Posterior cingulate gyrus (tissue), 11 donors: ENCODE measurements at places on chromosomes 7 and 10.

DNA sequence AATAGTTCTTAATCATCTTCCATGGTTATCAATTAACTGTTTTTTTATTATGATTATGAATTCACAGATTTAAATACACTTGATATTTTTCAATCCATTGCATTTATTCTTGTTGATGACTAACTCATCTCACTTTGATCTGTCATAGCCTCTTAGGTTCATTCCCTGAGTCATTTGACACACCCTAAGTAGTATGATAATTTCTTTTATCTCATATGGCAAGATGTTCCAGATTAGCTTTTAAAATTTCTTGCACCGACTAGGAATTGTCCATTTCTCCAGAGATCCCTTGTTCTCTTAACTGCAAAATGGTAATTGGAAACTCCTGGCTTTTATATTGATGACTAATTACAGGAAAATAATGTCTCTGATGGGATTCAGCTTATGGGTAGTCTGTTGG lies 87.6 kb upstream of the CCDC6 start:
- DNase-seq, result no peak

DNA sequence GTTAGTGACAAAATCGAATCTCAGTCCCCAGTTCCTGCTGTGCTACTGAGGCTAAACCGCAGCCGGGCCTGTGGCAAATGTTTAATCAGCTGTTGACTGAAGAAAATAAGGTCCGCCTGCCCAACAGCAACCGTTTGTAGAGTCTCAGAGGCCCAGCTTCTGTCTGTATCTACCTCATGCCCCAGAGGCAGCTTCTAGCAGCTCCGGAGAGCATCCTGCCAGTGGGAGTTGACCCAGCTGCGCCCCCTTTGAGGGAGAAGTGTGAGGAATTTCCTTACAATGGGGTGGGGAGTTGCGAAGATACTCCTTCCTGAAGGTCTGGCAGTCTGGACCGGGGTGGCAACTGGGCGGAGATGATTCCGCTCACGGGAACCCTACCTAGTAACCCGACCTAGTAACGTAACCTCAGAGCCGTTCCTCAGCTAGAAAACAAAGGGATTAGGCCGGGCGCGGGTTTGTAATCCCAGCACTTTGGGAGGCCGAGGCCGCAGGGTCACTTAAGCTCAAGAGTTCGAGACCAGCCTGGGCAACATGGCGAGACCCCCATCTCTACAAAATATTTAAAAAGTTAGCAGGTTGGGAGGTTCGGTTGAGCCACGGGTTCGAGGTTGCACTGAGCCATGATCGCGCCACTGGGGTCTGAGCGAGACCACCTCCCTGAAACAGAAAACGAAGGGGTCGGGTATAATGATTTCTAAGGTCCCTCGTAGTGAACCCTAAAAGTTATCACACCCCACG lies 846 bp upstream of the ZNF775 start:
- no peak for DNase-seq

- DNase-seq, result no peak
Measured at GRCh38 chr7:27248427-27248806, 5.8 kb downstream of the EVX1 start.

- no peak for DNase-seq
Measured at GRCh38 chr10:43347997-43348396, 23.4 kb upstream of the FXYD4 start.

- DNase-seq, result peak; percentile 43
Measured at GRCh38 chr7:73738220-73738611, 386 bp downstream of the ABHD11 start.

- no peak for DNase-seq
Measured at GRCh38 chr7:71937840-71938371, 474.2 kb downstream of the CALN1 start.

- no peak for DNase-seq
Measured at GRCh38 chr10:49172777-49173132, 15.4 kb downstream of the TMEM273 start.

DNA sequence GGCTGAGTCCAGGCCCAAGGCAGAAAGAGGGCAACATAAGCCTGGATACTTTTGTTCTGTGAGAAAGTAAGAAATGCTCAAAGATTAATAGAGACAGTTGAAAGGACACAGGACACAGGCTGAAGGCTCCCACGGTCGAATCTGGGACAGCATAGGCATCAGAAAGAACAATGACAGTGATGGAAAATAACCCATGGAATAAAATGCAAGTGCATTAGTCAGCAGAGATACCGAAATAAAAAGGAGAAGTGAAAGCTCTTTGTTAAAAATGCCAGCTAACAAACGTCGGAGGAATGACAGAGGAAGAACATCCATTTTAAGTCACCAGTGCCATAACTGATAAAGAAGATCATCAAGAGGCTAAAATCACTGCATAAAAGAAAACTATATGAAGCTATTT lies 19.6 kb upstream of the AGAP5 start:
- DNase-seq, result no peak

DNA sequence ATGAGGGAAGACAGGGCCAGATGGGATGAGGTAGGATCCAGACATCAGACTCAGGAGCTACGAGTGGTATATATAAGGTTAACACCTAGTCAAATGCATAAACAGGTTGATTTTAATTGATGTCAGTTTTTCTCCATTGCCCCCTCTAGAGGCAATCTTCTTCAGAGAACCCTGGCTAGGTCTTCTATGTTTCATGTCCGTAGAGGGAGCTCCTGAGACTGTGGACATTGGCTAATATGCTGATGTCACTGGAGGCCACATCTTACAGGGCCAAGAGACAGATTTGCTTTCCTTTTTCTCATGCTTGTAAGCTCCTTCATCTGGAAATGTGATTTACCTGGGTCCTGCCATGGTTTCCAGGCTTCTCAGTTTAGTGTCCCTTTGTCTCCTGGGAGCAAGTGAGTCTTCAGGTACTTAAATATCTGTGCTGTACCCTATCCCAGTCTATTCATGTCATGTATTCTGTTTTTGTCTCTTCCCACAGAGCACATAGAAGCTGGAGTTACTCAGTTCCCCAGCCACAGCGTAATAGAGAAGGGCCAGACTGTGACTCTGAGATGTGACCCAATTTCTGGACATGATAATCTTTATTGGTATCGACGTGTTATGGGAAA lies 161.6 kb upstream of the PRSS1 start:
- DNase-seq, result no peak

DNA sequence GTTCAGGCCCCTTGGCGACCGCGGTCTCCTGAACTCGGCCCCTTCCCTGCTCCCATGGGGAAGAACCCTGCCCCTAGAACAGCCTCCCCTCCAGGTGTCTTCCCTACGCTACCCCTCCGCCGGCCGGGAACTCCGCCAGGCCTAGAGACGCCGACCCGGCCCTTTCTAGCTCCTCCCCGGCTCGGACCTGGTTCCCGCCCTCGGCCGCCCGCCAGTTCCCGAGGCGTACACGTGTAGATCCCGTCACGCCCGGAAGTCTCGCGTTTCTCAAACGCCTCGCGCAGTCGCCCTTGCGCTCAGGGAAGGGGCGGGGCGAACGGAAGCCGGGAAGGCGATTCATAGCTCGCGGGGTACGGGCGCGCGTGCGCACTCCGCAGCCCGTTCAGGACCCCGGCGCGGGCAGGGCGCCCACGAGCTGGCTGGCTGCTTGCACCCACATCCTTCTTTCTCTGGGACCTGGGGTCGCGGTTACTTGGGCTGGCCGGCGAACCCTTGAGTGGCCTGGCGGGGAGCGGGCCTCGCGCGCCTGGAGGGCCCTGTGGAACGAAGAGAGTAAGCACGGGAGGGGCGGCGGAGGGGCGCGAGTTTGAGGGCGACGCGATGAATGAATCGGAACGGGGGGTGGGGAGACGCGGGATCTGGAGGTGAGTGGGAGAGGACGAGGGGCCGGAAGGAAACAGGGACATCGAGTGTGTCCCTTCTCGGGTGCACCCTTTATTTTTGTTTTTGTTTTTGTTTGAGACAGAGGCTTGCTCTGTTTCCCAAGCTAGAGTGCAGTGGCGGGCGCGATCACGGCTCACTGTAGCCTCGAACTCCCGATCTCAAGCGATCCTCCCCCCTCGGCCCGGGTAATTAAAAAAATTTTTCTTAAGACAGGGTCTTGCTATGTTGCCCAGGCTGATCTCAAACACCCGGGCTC lies at the start of gene POP7:
POP7 (plus strand) TSS at position 369 of the 919 bp plus-strand sequence. CDS start 710 bp downstream, outside the sequence.
- peak; percentile 96 for DNase-seq

- DNase-seq, result no peak
Measured at GRCh38 chr10:18401416-18402195, 249.8 kb downstream of the NSUN6 start.

DNA sequence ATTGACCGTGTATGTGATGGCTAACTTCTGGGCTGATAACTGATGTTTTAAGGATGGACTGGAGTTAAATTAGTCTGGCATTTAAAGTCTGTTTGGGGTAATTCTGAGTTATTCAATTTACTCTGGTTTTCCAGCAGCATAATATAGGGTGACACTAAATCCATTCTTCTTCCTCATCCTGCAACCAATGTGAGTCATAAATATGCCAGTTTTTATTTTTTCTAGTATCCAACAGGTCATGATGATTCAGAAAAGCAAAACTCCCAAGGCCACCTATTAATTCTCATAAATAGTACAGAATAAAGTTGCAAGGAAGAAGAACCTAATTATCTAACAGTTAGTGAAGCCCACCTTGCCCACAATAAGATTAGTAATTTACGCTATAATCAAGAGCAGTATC lies 7.5 kb upstream of the EPHB6 start:
- no peak for DNase-seq

- DNase-seq, result peak; percentile 16
Measured at GRCh38 chr10:124403548-124403947, 15.2 kb downstream of the OAT start.

- no peak for DNase-seq
Measured at GRCh38 chr10:68166871-68167585, 57.7 kb downstream of the MYPN start.

GRCh38 chr7:92613214-92613613 lies 23.0 kb upstream of the FAM133B start:
- DNase-seq, result no peak
